ENCODE measurements at places on chromosomes 3 and 15.

GRCh38 chr15:71804226-71804625 lies 6.1 kb upstream of the NR2E3 start:
- no peak for DNase-seq

GRCh38 chr15:41892621-41893421 lies 1.0 kb downstream of the SPTBN5 start:
- no peak for DNase-seq

DNA sequence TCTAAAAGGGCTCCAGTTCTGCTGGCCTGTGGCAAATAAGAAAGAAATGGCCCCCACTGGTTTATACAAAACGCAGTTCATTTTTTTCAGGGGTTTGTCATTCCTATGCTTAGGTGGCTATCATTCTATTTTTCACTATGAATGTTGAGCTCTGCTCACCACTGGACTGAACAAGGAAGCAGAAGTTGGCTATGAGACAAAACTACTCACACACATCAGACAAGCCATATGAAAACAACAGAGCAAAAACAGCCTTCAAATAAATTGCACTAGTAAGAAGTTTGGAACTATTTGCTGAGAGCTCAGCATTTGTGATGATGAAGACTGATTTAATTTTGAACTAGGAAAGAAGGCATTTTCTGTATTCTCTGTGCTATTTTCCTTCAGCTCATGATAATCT lies 328.5 kb downstream of the MECOM start:
- DNase-seq, result no peak

- no peak for DNase-seq
Measured at GRCh38 chr15:57878573-57878972, 172.1 kb downstream of the POLR2M start.

GRCh38 chr3:536417-536813 lies 339.9 kb downstream of the CHL1 start:
- DNase-seq, result no peak

GRCh38 chr15:89784686-89784960 lies 8.5 kb downstream of the MESP2 start:
- no peak for DNase-seq

DNA sequence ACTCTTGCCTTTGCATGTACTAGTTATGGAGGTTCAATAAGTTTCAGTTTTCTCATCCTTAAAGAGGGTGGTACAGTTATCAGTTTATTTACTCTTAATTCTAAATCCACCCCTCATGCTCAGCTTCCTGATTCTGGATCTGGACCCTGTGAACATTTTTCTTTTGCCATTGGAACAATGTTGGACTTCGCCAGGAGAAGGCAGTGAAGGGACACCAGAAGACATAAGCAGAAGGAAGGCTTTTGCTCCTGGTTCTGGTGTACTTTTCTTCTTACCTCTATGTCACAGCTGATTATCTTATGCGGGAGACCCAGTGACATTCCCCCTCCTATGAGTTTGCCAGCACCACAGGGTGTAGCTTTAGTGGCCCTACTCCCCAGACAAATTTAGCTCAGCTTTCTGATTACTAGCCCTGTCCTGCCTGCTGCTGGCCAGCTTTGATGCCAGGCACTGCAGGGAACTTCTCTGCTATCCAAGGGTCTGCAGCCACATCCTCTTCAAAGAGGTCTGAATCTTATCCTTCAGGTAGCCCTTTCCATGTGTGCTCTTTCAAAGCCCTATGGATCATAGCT lies 466.3 kb upstream of the EPHA3 start:
- DNase-seq, result no peak

- DNase-seq, result no peak
Measured at GRCh38 chr3:4508048-4508981, 15.2 kb downstream of the ITPR1 start.

- DNase-seq, result no peak
Measured at GRCh38 chr3:136954980-136955780, 2.6 kb upstream of the IL20RB start.

DNA sequence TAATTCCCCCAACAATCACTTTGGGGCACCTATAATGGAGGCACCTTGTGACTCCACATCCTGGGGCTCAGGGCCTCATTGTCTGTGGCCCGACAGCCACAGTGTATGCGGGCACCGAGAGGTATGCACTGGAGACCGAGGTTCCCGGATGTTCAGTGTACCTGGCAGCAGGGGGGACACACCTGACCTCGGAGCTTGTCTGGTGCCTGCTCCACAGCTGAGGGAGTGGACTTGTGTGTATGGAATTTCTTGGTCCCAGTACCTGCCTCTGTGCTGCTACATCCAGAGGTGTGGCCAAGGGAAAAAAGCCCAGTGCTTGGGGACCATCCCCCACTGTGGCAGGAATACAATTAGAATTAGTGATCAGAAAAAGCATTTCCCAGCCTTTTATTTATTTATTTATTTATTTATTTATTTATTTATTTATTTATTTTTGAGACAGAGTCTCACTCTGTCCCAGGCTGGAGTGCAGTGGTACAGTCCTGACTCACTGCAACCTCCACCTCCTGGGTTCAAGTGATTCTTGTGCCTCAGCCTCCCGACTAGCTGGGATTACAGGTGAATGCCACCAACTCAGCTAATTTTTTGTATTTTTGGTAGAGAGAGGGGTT lies 8.8 kb upstream of the AEN start:
- no peak for DNase-seq

- no peak for DNase-seq
Measured at GRCh38 chr3:69815970-69816369, 76.7 kb downstream of the MITF start.

DNA sequence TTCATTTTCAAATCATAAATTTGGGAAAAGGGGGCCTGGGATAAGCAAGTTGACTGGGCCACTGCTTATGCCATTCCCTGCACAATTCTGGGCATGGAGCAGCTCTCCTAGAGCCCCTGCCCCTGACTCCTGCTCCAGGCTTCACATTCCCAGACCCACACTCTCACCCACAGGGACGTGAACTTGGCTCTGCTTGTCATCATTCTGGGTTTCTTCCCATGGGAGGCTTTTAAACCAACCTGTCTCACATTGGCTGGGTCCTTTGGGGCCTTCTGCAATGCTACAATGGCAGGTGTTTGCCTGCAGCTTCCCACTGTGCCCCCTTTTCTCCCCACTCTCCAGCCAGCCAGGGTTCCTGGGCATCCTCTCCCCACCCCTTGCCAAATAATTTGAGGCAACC lies 49.1 kb downstream of the CYP19A1 start:
- no peak for DNase-seq

DNA sequence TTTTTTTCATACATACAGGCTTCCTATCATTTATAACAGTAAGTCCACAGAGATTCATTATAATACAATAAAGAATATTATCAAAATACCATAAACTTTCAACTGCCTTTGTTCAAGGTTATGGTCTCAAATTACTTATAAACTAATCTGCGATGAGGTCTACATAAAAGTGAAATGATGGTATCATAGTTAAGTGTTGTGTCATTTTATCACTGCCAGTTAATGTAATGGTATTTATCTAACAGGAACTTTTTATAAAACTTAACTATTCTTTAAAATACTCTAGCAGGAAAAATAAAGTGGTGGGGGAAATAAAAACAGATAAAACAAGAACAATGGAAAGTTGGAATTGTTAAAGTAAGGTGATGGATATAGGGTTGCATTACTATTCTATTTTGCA lies 153.1 kb downstream of the OSBPL10 start:
- DNase-seq, result no peak

DNA sequence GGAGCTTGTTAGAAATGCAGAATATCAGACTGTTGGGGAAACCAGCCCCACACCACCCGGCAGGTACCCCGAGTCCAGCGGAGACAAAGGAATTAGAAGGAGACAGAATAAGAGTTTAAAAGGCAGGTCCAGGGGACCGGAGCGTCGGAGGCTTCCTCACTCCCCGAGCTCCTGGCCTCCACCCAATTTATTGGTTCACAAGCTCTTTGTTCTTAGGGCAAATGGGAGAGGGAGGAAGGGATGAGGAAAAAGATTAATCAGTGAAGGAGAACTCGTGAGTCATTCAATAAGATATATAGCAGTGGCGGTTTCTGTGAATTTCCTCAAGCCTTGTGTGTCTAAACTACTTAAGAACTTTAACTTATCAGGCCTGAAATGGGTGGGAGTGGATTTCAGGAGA lies 32.1 kb upstream of the WDR72 start:
- no peak for DNase-seq

GRCh38 chr3:175489406-175489805 lies 630.3 kb downstream of the NAALADL2 start:
- DNase-seq, result no peak

DNA sequence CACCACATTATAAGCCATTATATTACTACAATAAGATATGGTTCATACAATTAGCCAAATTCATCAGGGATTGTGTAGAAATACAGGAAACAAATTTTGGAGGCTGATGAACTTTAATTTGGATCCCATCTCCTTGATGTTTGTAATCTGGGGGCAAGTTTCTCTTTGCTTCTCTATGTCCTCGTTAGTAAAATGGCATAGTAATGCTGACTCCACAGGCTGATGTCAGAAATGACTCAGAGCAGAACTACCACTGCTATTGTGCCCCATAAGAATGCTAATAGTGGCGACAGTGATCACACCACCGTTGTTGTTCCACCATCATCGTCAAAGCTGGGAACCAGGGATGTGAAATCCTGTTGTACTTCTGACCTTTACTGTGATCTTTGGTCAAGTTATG lies 722.3 kb upstream of the LMCD1 start:
- DNase-seq, result no peak

DNA sequence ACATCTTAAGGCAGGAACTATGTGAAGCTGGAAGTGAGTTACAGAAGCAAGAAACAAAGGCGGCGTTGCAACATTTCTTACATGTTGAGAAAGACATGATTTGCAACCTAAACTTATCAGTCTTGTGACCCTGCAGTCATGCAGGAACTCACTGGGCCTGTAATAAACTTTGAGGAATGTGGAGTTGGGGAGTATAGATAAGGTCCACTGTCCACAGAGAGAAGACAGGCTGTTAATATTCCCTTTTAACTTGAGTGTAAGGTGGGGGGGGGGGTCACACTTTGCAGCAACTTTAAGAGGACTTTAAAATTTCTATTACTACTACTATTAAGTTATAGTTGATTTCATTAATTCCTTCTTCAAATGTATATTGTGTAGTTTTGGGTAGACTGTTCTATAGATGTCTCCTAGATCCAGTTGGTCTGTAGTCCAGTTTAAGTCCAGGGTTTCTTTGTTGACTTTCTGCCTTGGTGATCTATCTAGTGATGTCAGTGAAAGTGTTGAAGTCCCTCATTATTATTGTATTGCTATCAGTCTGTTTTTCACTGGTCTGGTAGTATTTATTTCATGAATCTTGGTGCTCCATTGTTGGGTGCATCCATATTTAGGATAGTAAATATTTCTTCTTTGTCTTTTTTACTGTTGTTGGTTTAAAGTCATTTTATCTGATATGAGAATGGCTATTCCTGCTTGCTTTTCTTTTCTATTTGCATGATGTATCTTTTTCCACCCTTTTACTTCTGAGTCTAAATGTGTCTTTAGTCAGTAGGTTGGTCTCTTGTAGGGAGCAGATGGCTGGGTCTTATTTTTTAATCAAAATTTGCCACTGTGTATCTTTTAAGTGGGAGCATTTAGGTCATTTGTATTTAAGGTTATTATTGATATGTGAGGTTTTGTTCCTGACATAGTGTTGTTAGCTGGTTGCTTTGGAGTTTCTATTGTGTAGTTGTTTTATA lies 15.6 kb upstream of the FAM98B start:
- DNase-seq, result no peak

DNA sequence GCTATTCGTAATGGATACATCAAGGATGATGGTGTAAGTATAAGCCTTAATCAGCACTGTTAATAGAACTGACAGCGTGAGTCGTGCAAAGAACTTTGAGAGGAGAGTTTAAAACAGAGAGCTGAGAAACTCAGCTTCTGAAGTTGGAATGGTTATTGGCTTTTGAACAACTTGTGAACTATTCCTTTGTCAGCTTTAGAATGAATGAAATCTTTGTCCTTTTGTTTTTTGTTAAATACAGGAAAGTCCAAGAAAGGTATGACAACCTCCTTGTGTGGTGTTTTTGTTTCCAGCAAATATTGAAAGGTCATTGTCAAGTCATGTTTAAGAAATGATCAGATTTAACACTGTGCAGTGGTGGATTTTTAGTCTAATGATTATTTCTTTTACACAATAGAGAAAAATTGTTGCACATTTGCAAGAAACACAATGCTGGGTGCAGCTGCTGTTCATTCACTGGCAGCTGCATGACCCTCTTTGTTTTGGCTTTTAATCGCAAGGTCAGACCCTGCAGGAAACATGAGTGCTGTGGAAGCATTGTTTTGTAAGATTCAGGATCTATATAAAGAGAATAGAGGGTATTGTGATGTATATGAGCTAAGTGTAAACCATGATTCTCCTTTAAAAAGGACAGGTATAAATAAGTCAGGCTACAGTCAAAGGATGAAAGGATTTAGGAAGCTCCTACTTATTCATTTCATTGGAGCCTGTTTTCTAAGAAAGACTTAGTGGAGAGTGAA lies 21.7 kb upstream of the ABHD10 start:
- no peak for DNase-seq

DNA sequence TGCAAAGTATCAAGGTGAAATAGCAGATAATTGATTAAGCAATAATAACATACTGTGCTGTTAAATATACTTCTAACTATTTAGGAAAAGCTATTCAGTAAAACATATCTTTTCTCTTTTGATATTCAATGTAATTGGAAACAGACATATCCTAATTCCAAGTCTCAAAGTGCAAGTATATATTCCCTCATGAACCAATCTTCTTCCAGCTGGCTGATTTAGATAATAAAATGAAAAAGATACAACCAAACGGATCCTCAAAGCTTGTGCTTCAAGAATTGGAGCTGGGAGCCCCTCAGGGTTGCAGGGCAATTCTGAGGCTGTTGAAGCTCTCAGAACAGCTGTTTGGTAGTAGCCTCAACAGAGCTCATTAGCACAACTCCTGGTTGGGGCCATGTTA lies 236.6 kb downstream of the ZIC1 start:
- no peak for DNase-seq

GRCh38 chr3:95048564-95048963 lies 985.7 kb downstream of the NSUN3 start:
- no peak for DNase-seq

DNA sequence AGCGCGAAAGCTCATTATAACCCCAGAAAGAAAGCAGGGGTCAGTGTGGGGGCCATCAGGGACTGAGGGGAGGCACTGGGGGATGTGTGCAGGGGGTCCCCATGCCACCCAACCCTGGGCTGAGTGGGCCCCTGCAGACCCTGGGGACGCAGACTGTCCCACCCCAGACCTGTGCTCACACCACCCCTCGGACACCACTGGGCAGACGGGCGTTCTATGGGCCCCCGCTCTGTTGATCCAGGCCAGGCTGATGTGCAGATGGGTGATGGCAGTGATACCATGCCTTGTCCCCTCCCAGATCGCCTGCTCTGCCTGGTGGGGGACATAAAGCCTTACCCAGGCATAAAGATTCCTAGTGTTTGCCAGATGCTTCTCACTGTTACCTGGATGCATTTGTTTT lies 259.7 kb upstream of the TLE3 start:
- DNase-seq, result no peak

GRCh38 chr15:66089049-66089448 lies 164.5 kb downstream of the MEGF11 start:
- DNase-seq, result no peak
